Left hindlimb (tissue), 1 donor: ENCODE measurements at places on chromosomes 12 and 14.

- DNase-seq, result no peak
Observed at GRCh38 chr12:2286461-2287131, 233.8 kb downstream of the CACNA1C start.

DNA sequence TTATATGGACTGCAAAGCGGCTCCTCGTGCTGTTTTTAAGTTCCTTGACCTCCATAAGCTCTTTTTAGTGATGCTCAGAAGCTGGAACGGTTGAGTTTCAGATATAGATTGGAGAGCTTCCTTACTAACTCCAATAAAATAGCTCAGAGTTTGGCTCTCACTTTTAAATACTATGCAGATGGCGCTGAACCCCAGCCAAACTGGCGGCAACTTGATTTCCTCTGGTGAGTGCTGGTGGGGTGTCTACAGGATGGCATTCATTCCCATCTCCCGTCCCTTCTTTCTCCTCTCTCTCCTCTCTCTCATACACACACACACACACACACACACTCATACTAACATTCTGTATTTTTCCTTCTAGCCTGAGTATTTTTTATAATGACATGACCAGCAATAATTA, 346.3 kb downstream of the ETNK1 start:
- DNase-seq, result peak; percentile 35

- DNase-seq, result no peak
Observed at GRCh38 chr14:57031474-57031873, 221.2 kb upstream of the OTX2 start.

- DNase-seq, result no peak
Observed at GRCh38 chr12:11884116-11884515, 186.6 kb upstream of the BCL2L14 start.

DNA sequence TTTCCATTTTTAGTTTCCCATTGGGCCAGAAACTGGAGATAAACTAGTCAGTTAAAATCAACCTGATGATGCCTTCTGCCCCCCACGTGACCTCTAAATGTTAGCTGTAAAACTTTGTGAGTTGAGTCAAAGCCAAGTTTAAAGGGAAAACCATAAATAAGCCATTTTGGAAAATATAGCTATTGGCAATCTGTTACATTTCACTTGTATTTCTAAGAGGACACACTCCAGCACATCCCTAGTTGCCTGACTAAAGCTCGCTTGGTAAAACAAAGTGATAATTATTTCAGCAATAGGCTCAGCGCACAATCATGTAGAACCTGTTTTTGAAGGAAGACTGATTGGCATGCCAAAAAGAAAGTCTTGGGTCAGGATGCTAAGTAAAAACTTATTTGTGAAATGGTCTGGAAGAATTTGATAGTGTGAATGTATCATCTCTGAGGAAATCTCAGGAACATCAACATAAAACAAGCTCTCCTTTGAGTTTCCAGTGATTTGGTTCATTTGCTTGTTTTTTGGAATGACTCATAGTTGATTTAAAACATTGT, 49.2 kb upstream of the AEBP2 start:
- DNase-seq, result peak; percentile 55

- no peak for DNase-seq
Observed at GRCh38 chr12:47078733-47079467, 521 bp upstream of the PCED1B start.

GRCh38 chr12:77013091-77013490, 52.3 kb downstream of the E2F7 start:
- DNase-seq, result no peak
